ENCODE measurements at places on chromosomes 5 and 9. TPM values are rescaled to one million over a fixed set of nuclear protein-coding genes. Genes with fewer than 3 reads are reported as not detected.

The SLC30A5 gene
- polyA plus RNA-seq = 89.9 TPM

The C8G gene
- polyA plus RNA-seq = 0.46 TPM

DNA sequence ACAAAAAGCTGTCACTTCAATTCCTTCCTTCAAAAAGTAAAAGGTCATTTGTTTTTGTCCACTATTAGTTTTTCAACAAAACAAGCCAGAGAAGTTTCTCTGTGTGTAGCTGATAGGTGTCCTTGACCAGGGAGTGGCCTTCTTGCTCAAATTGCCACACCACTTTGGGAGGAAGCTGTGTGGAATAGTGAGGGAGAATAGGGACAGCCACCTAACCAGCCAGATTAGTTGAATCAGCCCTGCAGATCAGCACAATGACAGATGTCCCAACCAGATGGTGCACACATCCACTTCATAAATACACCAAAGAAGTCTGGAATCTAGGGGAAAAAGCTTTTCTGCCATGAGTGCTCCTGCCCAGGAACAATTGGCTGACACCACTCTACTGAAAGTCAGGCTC is 37.2 kb downstream of the NREP start:
- DNase-seq = no peak

The PRDM9 gene
- polyA plus RNA-seq = not detected

DNA sequence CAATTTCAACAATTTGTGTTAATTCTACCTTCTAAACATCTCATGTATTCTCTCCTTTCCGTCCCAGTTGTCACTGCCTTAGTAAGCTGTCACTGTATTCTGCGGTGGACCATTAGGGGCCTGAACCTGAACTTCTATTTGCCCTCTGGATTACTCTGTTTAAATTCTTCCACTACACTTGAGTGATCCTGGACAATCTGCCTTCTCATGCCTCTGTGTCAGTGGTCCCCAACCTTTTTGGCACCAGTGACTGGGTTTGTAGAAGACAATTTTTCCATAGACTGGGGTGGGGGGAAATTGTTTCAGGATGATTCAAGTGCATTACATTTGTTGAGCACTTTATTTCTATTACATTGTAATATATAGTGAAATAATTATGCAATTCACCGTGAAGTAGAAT is 1157.6 kb upstream of the SEMA6A start:
- no peak for DNase-seq

All from right renal cortex interstitium (tissue), 3 donors.